AML-193 (cell line): ENCODE measurements at places on chromosomes 3 and 15.

GRCh38 chr3:12560505-12561190 is 3.8 kb downstream of the MKRN2 start:
- no peak for DNase-seq

DNA sequence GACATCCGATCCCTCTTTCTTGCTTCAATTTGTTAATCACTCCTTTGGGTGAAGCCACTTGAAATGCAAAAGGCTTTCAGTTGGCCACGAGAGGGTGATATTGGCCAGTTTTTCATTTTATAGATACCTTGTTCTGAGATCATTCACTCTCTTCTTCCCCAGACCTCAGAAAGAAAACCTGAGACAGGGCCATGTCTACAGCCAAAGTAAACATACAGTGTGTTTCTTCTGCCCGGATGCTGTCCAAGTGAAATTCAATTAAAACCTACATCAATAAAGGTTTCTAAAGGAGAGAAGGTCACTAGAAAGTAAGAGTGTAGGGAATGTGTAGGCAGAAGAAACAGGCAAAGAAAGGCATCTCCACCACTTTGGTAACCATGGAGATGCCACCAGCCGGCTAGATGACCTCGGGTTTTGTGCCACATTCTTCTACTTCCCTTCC is 39.5 kb upstream of the FMN1 start:
- peak; percentile 5 for DNase-seq

DNA sequence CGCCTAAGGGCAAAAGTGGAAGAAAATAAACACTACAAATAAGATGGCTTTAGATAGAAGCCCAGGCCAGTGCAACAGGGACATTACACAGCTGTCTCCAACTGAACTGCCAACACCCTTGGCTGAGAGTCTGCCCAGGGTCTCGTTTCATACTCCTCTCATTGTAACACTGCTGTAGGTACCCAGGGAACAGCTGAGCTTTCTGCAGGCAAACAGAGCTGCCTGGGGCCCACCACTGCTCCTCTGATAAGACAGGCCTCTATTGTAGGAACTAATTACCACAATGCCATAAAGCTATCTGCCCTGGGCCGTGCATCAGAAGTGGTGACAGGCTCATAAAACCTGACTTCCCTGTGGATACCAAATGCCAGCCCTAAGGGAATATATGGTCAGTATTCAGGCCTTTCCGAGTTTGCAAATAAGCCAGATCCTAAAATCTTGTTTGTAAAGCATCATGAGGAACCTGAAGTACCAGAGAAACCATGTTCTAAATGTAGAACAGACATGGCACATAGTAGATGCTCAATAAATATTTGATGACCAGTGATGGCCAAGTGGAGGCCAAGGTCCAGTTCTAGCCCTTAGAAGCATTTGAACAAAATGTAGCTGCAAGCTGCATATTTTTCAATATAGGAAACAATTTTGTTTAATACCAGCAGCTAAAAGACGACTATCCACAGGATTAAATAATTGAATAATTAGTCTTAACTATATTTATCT is 84.3 kb upstream of the NEO1 start:
- no peak for DNase-seq

GRCh38 chr3:185825639-185826481 is 1.0 kb upstream of the IGF2BP2 start:
- DNase-seq: no peak

DNA sequence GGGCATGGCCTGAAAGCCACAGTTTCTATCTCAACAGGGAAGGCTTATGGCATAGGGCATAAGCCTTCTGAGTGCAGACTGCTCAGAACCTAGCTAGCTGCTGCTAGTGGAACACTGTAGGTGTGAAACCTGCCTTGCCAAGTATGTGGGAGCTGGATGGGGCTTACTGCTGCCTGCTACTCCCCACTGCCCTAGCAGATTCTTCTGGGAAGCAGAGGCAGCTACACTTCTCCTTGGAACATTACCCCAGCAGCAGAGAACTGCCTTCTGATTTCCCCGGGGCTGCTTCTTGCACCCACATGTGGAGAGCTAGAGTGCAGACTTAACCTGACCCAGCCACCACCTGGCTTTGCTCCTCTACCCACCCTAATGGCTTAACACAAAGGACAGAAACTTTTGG is 215.7 kb downstream of the POLQ start:
- DNase-seq: no peak

- no peak for DNase-seq
Observed at GRCh38 chr3:29587340-29587739, 306.5 kb downstream of the RBMS3 start.

- DNase-seq: no peak
Observed at GRCh38 chr3:21654662-21655061, 96.3 kb downstream of the ZNF385D start.

- no peak for DNase-seq
Observed at GRCh38 chr3:42061713-42062380, 29.3 kb upstream of the TRAK1 start.

DNA sequence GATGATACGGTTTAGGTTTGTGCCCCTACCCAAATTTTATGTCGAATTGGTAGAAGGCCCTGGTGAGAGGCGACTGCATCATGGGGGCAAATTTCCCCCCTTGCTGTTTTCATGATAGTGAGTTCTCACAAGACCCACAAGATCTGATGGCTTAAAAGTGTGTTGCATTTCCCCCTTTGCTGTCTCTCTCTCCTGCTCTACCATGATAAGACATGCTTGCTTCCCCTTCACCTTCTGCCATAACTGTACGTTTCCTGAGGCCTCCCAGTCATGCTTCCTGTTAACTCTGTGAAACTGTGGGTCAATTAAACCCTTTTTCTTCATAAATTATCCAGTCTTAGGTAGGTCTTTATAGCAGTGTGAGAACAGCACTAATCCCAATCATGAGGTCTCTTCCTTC is 381.2 kb downstream of the RSL24D1 start:
- DNase-seq: no peak

GRCh38 chr15:26421065-26421464 is 351.8 kb downstream of the GABRB3 start:
- DNase-seq: no peak

GRCh38 chr15:31228980-31229826 is 97.4 kb upstream of the KLF13 start:
- DNase-seq: no peak

GRCh38 chr15:73683777-73684580 is at the start of gene CD276:
CD276 (plus strand) TSS chr15:73684383; CDS start chr15:73699640, 15,257 bp downstream.
- no peak for DNase-seq

- no peak for DNase-seq
Observed at GRCh38 chr3:69838217-69838616, 99.0 kb downstream of the MITF start.

- DNase-seq: no peak
Observed at GRCh38 chr3:117736846-117737245, 1027.3 kb downstream of the TUSC7 start.

DNA sequence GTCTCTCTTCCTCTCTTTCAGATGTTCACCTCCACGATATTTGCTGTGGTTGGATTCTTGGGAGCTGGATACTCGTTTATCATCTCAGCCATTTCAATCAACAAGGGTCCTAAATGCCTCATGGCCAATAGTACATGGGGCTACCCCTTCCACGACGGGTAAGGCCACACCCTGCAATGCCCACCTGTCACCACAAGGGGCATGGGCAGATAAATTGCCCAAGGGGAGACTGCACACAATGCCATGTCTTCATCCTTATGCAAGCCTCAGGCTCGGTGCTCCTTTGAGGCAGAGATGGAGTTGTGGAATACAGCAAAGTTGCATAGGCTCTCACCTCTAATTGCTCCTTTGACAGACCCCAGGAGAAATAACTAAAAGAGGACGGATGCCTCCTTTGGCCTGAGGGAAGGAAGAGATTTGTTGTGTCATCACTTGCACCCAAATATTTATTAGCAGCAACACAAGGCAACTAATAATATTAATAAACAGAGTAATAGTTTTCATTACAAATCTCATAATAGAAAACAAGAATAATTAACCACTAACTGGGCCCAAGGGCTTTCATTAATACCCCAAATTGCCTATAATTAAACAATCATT is 13.2 kb downstream of the TM4SF4 start:
- DNase-seq: peak; percentile 23

DNA sequence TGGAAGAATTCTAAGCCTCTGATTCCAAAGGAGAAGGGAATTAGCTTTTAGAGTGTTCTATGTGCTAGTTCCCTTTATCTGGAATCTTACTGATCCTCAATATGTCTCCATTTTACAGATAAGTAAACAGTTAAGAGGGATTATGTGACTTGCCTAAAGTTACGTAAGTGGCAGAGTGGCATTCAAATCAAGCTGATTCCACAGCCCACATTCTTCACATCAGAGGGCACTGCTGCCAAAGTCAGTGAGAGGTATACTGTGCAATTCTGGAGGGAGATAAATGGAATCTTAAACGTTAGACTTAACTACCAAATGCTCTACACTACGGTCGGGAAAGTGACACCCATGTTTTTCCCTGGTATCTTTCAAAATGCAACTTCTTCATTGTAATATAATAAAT is 11.0 kb upstream of the MELTF start:
- no peak for DNase-seq

DNA sequence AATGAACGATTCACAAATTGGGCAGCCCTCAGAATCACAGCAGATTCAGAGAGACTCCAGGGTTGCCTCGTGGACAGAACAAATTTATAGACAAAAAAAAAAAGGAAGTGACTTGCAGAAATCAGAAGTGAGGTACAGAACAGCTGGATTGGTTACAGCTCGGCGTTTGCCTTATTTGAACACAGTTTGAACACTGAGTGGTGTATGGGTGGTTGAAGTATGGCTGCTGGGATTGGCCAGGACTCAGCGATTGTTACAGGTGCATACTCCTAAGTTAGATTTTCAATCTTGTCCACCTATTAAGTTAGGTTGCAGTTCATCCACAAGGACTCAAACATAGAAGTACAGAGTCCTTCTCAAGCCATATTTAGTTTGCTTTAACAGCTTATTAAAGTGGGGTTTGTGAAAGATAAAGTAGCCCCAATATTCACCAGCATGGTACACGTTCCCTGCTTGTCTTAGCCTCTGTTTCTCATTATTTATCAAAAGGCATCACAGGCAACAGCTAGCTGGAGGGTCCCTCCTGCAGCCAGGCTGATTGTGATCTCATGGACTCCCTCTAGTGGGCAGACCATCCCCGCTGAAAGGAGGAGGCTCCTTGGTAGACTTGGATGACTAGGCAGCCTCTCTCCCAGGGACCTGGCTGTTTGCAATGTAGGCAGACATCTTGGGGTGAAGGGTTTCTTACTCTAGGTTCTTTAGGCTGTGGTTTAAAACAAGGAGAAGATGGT is 17.6 kb upstream of the ALDH1L1 start:
- peak; percentile 49 for DNase-seq

GRCh38 chr15:64460724-64461720 is 644 bp downstream of the ZNF609 start:
- peak; percentile 54 for DNase-seq

DNA sequence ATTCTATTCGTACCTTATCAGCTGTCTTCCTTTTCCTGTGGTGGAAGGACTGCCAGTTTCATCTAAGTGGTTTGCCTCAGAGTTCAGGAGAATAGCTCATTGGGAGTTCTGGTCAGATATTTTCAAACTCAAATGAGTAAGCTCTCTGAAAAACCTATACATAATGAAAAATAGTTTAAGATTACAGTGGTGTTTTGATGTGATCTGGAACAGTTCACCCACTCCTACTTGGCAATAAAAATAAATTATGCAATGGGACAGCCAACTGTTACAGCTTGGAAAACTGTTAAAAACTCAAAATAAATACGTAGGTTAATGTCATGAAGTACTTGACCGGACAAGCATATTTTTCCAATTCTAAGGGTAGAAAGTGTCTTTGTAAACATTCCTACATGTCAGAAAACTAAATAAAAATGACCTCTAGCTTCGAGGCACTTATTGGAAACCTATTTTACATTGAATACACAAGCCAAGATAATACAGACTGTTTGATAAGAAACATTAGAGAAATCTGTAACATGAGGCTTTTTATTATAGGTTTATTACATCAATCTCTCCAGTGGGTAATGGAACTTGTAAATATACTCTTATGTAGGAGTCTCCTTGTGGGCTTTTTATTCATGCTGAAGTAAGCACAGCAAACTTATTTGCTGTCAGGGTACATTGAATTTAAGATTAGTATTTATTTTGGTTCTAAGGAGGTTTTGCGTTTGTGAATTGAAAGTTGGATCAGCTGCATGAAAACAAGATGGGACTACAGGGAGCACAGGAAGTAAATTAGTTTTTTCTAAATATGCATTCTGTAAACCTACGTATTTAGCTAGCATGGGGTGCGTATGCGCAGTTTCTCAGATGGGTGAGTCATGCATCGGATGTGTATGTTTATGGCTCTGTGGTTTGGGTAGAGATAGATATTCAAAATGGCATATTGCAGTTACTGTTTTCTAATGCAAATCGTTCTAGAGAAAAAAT is 453.1 kb downstream of the IL5RA start:
- DNase-seq: no peak

DNA sequence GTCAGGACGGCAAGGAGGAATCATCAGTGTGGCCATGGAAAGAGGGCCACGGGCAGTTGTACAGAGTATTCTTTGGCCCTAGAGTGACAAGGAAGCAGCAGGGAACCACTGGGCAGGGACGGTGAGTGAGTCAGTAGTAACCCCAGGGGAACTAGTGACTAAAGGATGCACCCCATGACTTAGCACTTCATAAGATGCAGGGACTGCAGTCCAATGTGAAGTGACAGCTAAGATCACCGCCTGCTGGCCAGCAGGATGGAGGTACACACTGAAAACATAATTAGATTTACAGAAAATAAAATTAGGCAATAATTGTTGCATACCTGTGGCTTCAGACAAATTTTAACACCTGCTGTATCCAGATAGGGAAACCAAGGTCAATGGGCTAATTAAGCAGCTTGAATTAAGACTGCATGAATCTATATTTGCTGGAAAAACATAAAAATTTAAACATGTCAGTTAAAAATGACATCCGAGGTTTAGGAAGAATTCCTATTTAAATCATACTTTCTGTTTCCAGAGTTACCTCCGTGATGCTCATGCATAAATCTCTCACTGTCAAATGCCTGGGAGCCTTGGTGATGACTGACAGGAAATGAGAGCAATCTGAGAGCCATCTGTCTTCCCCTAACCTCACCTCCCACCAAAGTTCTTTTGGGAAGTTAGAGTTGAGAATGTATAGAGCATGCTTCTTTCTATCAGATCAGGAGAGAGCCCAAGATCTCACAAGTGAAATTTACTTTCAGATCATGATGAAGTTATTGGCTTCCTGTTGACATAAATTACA is 56.5 kb downstream of the DCLK3 start:
- peak; percentile 78 for DNase-seq
